ENCODE measurements at places on chromosomes 3 and 15.

DNA sequence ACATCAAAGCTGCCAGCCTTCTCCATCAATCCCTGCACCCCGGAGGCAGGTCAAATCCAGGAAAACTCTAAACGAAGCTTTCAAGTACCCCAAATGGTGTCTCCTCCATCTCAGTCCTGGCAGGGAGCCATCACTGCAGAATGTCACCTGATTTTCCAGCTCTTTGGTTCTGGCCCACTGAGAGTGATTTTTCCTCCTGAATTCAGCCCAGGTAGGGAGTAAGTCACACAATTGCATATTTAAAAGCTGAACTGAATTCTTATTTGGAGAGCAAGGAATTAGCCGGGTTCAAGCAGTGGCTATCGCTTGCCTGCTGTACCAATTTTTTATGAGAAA is 5.3 kb downstream of the RFTN1 start:
- DNase-seq, result no peak

GRCh38 chr3:143888846-143889245 is 40.6 kb upstream of the SLC9A9 start:
- no peak for DNase-seq

GRCh38 chr15:62834686-62835329 is 207.7 kb upstream of the TPM1 start:
- no peak for DNase-seq

- DNase-seq, result no peak
These were observed 59.5 kb upstream of the CTSH start for GRCh38 chr15:79004336-79004735.

DNA sequence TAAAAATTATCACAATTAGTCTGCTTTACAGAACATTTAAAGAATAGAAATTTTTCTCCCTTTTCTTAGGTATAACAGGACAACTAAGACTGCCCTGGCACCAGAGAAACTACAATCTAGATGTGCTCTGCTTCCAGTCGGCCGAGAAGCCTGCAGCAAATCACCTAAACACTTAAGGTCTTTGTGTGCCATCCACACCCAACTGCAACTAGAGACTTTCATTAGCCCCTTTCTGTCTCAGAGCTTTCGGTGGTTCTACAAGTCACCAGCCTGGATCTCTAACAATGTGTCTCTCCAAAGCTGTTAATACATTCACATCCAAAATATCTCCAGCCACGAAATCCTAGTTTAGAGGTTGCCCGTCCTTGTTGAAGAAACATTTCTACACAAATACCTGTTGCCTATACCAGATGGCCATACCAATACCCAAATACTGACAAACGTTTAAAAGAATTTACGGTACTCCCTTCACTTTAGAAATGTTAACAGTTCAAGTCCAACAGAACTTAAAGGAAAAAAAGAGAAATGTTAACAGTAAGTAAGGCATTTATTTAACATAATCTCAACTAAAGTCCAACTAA is 6.7 kb downstream of the PRC1 start:
- DNase-seq, result no peak

DNA sequence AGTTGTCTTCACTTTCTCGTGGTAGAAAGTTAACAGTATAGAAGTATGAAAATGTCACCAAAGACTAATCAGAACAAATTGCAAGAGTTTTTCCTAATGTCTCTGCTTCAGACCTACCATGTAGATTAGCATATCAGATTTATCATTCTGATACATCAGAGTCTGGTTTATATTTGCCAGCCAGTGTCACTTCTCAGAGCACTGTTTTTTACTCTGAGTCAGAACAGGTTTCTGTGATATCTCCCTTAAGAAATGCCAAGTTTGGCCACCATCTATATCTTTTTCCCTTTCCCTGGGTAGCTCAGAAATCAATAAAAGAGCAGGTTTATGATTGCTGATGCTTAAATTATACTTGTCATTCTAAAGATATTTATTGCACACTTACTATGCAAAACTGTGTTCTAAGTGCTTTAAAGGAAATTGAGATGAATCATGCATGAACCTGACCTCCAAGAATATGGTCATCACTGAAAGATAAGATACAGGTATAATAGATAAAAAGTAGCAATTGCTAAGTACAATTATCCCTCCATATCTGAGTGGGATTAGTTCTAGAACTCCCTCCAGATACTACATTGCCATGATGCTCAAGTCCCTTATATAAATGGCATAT is 672.7 kb upstream of the NAALADL2 start:
- no peak for DNase-seq

DNA sequence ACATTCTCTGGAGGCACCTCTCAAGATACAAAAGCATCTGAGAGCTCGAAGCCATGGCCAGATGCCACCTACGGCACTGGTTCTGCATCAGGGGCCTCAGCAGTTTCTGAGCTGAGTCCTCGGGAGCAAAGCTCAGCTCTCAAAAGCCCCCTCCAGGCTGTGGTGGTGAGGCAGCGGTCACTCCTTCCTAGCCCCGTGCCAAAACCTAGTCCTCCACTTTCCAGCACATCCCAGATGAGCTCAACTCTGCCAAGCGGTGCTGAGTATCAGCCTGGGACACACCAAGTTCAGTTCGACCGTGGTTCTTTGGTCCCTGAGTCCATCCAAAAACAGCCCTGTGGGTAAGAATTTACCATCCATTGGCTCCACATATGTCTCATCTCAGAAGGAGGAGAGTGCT is 79.3 kb upstream of the STT3B start:
- DNase-seq, result no peak

DNA sequence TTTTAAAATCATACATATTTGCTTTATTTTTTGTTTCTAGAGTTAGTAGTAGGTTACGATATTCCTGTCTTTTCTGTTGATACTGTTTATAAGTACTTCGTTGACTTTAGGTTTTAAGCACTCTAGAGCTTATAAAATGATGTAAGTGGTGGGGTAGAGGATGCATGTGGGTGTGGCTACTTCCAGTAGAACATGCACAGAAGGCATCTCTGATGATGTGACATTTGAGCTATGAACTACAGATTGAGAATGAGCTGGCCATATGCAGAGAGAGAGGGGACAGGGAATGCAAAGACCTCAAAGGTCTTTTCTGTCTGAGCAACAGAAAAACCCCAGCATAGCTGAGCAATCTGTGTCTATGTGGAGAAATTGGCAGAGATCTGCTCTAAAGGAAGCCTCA is 233.9 kb upstream of the STAC start:
- DNase-seq, result no peak

- no peak for DNase-seq
These were observed 363.6 kb downstream of the CHST2 start for GRCh38 chr3:143483214-143483613.

GRCh38 chr3:108110934-108111333 is 20.1 kb upstream of the CD47 start:
- DNase-seq, result no peak

DNA sequence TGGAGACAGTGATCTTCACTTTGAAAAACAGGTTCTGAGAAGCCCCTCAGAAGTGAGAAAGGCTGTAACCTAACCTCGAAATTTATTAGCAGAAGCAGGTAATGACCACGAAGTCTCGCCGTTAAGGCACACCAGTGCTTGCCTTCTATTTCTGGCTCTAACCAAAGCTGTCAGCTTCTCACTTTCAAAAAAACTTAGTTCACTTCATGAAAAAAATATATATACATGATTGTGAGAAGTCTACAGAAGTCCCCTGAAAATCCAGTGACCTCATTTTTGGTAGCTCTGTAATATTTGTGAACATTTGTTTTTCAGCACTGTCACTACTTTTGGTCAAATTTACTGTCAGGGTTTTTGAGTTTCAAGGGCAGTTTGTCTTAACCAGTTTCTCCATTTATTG is 19.1 kb upstream of the AKAP13 start:
- no peak for DNase-seq

DNA sequence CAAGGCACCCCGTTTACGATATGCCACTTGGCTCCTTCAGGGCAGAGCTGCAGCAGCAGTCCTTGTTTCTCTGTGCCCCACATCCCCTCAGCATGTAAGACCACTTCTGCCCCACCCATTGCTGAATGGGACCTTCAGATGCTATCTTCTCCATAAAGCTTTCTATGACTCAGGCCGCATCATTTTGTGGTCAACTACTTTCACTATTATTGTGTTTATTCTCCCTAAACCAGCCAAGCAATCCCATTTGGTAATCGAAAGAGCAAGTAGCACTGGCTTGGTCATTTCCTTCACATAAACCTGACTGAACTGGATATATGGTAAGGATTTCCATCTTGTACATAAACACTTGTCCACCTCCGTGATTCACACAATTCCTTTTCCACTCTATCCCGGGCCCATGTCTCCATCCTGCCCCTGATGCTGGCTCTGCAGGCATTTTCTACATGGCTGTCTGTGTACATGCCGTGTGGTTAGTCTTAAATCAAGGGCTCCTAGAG is 25.7 kb downstream of the LIPC start:
- DNase-seq, result peak; percentile 83

- DNase-seq, result no peak
These were observed 1087.1 kb upstream of the ALCAM start for GRCh38 chr3:104279617-104280016.

GRCh38 chr3:183524476-183524875 is 31.0 kb downstream of the KLHL6 start:
- no peak for DNase-seq

GRCh38 chr3:140577911-140578310 is 100.0 kb upstream of the TRIM42 start:
- no peak for DNase-seq

DNA sequence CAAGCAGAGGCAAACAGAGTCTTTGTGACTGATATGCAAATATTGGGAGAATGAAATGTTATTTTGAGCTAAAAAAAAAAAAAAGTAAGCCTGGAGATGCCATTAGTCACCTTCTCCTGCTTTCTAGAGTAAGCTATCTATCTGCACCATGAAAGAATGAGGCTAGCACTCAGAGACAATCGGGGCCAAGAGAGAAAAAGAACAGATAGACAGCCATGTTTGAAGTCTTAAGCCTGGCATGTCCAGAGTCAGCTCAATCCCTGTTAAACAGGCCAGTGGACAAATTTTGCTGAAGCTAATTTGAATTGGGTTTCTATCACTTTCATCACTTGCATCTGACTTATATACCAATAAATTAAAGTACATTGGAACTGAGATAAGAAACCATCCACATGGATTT is 204.4 kb downstream of the SLC9A9 start:
- DNase-seq, result no peak

GRCh38 chr3:55893045-55893664 is 406.0 kb upstream of the WNT5A start:
- DNase-seq, result no peak

- DNase-seq, result no peak
These were observed 798.3 kb downstream of the ROBO1 start for GRCh38 chr3:78969483-78969882.

- no peak for DNase-seq
These were observed 74.9 kb downstream of the ADCY5 start for GRCh38 chr3:123374016-123374415.

DNA sequence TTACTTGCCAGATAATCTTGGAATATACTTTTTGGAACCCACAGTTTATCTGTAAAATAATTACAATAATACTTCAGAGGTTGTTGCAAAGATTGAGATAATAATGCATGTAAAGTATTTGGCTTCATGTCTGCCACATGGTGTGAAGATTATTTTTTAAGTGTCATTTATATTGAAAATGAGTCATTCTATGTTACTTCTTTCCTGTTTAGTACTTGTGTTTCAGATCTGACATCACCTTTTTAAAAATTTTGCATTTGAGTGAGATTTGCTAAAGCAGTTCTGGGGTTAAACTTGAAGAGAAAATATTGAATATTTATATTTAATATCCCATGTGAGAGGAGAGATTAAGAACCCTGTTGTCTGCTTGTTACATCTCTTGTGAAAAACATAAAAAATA is 31.2 kb downstream of the IQGAP1 start:
- DNase-seq, result no peak

DNA sequence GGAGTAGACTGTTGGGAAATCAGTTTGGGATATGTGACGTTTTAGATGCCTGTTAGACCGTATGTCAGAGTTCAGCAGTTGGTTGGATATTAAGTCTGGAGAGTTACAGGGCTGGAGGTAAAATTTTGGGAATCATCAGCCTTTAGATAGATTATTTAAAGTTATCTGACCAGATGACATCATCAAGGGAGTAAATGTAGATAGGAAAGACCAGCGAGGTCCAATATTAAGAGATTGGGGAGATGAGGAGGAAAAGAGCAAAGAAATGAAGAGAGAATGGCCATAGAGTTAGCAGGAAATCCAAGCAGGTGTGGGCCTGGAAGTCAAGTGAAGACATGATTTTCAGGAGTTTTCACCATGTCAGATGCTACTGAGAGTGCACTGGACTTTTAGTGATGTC is 3.1 kb downstream of the NDUFB4 start:
- DNase-seq, result no peak

DNA sequence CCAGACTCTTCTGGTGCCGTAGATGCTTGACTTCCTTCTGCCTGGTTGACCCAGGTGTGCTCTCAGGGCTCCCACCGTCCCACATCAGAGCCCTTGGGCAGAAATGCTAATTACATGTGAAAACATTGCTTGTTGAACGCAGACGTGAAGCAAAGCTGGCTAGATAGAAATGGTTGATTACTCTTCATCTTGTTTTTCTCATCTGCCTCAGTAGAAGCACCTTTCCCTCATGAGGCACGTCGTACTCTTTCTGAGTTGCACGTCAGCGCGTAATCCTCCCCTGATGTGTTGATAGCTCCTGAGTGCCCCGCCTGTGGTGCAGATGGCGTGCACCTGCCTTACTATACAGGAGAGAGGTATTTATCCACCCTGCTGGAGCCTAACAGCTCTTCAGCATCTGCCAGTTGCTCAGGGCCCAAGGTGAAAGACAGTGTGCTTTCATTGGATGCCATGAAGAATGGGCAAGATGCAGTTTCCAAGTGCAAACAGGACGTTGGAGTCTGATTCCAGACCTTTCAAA is 18.1 kb downstream of the MAP6D1 start:
- DNase-seq, result no peak

- peak; percentile 46 for DNase-seq
These were observed 20.7 kb downstream of the TIMP4 start for GRCh38 chr3:12138044-12138443.

DNA sequence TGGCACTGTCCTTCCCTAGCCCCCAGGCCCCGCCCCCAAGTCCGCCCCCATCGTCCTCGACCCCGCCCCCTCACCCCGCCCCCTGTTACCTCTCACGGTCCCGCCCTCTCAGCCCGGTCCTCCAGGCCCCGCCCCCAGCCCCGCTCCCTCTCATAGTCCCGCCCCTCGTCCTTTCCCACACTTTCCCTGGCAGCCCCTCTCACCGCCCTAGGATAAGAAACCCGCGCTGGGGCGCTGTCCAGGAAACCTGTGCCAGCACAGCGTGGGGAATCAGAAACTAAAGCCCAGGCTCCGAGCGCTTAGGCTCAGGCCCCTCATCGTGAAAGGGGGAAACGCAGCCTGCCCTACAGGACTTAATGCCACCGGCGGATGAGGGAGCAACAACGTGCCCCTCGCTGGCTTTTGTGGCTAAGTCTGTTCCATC is 20.9 kb downstream of the TRPM1 start:
- DNase-seq, result peak; percentile 46
